ENCODE measurements at places on chromosomes 12 and 14.

GRCh38 chr14:24051176-24051788 lies 527 bp upstream of the CARMIL3 start:
- DNase-seq = no peak

DNA sequence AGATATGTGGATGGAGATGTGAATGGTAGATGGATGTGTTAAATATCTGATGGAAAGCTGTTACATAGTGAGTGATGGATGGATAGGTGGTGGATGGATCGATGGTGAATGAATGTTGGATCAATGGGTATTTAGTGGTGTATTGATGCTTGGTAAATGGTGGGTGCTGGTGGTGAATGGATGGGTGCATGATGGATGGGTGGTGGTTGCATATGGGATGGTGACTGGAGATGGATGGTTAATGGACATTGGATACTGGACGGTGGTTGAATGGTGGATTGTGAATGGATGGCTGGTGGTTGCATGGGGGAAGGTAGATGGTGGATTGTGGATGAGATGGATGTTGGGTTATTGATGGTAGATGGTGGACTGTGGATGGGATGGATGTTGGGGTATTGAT lies 2.1 kb upstream of the LBHD2 start:
- no peak for DNase-seq

DNA sequence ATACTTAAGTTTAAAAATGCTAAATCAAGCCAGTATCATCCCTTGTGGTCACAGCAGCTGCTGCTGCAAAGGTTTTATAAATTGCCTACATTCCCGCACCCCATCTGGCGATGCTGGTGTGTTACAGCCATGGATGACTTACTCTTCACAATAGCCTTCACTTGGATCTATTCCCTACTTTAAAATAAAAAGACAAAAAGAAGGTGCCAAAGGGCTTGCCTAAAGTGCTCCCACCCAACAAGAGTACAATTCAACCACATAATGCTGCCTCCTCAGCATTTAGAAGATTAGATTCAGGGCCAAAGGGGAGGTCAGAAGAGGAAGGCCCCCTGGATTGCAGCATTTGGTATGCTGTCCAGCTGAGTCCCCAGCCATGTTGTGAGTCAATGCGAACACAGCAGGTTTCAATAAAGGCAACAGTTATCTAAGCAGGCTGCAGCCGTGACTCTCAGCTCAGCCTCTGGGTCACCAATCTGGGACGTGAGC lies 176.1 kb downstream of the DAD1 start:
- DNase-seq = no peak

DNA sequence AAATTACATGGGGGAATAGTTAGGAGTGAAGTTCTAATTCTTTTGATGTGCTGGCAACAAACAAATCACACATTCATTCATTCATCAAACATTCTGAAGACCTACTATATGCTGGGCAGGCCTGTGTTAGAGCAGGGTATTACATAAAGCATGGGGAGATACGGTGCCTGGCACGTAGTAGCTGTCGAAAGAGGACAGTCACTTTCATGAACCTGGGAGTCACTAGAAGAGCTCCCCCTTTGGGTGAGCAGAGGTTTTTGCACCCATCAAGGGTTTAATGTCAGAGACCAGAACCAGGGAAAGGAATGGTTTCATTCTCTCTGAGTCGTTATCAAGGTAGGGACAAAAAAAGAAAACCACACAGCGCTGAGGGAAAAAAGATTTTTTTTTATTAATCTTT lies 10.0 kb downstream of the LHX5 start:
- peak; percentile 59 for DNase-seq

DNA sequence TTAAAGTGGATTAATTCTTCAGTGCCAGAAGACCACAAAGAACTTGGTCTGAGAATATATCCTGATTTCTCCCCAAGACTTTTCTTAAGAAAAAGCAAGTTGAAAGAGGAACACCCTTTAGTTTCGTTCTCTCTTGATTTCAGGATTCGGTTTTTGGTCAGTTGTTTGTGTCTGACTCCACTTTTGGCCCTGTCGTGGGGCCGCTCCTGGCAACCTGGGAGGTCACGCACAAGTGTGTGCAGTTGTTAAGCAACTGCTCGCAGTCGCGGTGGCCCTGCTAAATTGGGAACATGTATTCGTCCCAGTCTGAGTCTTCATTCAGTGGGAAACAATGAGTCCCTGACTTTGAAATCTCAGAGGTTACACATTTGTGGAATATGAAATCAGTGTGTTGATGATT lies 68.7 kb downstream of the RGS6 start:
- DNase-seq = no peak

GRCh38 chr14:71180397-71180796 lies 273.1 kb downstream of the PCNX1 start:
- DNase-seq = no peak

GRCh38 chr12:48629541-48629940 lies 52.5 kb downstream of the KANSL2 start:
- no peak for DNase-seq

- no peak for DNase-seq
Measured at GRCh38 chr14:105377555-105378182, 20.7 kb upstream of the TEX22 start.

- DNase-seq = no peak
Measured at GRCh38 chr14:89588840-89589296, 171.8 kb upstream of the FOXN3 start.

DNA sequence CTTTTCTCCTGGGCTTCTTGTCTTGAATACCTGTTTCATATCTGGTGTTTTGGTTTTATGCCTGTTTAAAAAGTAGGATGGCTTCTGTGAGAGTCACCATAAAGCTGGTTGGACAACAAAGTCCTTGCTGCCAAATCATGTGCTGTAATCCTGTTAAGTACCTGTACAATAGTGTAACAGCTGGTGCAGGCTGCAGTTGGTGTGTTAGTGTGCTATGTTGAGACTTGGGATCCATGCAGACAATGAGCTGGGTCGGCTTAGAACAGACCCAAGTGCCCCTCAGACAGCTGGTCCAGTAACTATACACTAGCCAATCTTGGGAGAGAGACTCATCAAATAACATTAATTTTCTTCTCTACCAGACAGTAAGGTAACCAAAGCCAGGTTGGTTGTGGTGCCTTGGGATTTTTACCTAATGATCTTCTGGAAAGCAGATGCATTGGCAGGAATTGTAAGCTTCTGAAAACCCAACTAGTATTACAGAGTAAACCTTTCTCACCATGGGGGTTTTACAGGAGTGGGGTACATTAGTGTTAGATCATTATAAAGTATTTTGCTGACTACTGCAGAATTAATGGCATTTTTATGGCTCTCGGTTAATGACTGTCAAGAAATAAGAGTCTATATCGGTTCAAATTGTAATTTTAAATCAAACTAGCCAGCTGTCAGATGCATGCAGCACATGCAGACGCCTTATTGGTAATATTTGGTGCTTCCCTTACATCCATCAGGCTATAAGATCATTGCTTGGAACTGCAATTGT lies 231.2 kb downstream of the PDZRN4 start:
- DNase-seq = no peak

- no peak for DNase-seq
Measured at GRCh38 chr12:12294215-12295005, 27.6 kb upstream of the LRP6 start.

DNA sequence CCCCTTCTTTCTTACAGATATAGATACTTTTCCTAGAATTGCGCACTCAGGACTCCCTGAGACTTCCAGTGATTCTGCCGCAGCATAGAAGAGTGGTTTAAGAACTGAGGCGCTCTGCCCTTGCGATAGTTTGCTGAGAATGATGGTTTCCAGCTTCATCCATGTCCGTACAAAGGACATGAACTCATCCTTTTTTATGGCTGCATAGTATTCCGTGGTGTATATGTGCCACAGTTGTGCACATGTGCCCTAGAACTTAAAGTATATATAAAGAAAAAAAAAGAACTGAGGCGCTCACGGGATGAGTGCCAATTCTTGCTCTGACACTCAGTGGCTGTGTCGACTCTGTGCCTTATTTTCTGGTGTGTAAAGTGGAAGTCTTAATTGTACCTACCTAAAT lies 1.4 kb upstream of the CPM start:
- DNase-seq = no peak

DNA sequence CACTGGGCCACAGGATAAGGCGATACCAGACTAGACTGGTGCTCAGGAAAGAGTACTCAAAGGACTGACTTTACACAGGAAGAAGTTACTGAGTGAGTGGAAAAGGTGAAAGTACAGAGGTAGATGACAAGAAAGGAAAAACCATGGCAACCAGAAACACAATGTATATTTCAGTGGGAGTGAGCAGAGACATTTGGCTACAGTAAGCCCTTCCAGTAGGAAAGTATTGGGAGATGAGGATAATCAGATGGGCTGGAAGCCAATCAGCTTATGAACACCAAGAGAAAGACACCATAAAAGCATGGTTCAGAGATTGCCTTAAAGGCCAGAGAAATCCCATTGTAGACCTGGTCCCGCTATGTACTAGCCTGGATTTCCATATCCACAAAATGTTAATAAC lies 51.6 kb downstream of the TMTC1 start:
- no peak for DNase-seq

- DNase-seq = no peak
Measured at GRCh38 chr12:40181490-40181889, 43.3 kb upstream of the LRRK2 start.

- DNase-seq = no peak
Measured at GRCh38 chr14:76537906-76538647, 162.1 kb downstream of the ESRRB start.

DNA sequence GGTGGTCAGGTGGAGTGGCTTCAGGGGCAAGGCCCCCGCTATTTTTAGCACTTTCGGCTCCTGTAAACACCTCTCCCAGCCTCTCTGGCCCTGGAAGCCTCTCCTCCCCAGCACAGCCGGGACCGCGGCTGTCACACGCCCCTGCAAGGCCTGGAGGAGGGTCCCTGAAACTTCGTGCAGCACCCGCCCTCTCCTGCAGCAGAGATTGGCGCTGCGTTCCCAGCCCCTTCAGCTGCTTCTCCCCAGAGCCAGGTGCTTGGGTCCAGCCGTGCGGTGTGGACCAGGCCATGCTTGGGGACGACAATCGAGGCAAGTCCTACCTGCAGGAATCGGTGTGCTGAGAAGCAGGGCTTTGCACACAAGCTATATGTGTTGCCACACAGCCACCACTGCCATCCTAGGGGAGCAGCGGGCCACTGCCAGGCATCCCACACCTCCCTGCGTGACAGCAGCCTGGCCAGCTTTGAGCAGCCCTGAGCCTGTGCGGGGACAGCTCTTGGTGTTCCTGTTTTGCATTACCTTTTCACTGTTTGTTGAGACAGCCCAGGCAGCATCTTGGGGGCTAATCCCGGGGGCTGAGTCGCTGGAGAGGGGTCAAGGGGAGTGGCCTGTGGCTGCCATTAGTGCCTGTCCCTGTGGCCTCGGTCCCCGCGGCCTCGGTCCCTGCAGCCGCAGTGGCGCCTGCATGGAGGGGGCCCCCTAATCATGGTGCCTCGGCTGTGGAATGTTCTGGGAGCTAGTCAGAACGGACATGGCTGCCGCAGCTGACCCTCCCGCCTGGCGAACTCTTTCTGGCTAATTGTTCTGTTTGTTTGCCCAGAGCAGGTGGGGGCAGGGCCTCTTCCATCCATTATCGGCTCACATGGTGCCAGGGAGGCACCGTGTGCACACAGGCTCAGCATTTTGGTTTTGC lies 27.6 kb upstream of the TRAF3 start:
- DNase-seq = no peak

DNA sequence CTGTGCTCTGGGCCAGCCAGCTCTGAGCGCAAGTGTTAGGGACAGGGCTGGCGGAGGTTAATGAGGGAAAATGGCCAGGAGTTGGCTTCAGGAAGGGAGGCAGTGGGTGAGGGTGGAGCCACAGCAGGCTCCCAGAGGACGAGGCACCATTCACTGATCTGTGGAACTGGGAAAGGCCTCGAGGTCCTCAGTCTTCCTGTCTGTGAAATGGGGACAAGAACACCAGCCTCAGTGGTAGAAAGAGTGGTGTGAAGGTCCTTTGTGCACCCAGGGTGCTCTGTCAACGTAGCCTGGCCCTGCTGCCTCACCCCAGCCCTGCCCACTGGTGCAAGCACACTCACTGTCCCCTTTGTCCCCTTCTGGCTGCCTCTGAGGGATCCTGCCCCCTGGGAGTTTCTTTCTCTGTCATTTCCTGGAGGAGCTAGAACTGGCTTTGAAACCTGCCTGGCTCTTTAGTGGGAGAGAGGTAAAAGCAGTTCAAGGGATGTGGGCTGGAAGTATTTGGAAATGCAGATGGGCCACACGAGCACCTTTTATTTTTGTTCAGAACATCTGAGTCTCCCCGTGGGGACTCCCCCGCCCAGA lies 25.0 kb downstream of the SYNDIG1L start:
- no peak for DNase-seq

DNA sequence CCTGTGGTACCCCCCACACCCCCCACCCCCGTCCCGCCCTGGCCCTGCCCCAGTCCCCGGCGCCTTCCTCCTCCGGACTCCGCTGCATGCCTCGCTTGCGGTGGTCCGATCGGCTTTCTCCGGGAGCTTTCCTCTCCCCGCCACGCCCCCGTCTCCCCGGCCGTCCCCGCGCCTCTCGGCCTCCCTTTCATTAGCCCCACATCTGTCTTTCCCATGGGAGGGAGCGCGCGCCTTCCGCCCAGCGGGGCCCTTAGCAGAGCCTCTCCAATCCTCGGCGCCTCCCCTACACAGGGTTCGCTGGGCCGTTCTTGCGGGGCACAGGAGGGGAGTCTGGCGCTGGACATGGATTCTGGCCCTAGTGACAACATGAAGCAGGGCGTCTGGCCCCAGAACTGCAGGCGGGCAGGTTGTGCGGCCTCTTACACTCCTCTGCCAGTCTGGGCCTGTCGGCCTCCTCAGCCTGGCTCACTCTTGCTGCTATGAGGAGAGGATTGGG lies 1.5 kb upstream of the EFS start:
- DNase-seq = no peak

GRCh38 chr14:37901978-37902377 lies 305.7 kb upstream of the SSTR1 start:
- DNase-seq = no peak

DNA sequence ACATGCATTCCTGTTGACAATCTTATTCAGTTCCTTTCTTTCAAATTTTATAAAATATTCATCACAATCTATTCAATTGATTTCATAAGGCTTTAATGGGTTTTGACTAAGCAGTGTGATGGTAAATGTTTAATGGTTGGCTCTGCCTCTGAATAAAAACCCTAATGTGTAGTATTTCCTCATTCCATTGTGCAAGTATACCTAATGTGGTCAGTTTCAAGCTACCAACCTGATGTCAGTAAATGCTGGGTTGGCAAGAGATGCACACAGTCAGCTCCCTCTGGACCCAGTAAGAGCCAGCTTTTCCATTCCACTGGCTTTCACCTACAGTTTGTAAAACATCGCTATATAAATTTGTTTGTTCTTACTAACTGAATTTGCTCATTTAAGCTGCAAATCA lies 53.9 kb downstream of the METTL25 start:
- DNase-seq = no peak

DNA sequence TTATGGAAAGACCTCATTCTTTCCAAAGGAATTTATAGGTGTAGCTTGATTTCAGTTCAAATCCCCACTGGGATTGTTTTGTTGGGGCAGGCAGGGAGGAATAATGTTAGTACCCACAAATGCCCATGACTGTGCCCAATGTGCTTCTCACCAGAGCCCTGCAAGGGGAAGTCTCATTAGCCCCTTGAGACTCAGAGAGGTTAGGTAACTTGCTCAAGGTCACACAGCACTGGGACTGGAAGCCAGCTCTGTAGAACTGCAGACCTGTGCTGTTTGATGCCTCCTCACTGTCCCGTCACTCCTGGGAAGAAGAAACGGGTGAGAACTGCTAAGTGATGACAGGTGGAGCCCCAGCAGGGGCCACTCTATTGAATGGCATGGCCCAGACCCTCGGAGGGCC lies 8.9 kb downstream of the ANKRD9 start:
- no peak for DNase-seq
